ENCODE measurements at places on chromosomes 4 and X. TPM values are rescaled to one million over a fixed set of nuclear protein-coding genes. Genes with fewer than 3 reads are reported as not detected.

DNA sequence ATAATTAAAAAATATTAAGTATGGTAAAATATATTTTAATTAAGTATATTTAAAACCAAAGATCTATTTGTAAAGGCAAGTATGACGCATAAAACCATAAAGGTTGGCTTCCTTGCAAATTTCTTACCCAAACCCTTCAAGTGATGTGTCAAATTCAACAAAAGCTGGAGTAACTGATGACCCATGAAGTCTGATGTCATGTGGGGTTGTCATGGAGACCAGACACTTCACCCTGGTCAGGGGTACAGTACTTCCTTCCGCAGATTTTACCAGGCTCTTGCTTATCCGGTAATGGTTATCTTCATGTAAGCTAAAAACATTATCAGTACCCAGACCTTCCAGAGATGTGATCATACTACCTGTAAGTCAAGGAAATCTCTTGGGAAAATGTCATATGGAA is 170.1 kb downstream of the WDFY3 start:
- ATAC-seq = no peak

- no peak for ATAC-seq
These were observed 223.0 kb upstream of the EPHA5 start for GRCh38 chr4:65893271-65893670.

GPR34 gene
- 0.15 TPM for total RNA-seq

DNA sequence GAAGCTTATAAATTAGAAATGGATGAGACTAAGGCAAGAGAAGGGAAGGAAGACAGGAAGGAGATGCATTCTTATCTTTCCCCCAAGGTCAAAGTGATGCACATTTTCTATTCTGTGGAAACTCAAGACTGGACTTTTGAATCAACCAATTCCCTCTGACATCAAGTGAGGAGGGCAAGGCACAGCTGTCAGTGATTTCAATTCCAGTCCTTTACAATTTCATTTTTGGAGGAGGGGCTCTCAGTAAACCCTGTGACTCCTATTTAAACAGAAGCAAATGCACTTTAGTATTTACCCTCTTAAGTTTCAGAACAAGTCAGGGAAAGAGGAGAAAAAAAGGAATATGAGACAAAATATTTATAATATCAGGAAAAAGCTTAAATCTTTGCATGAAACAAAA is 134.0 kb downstream of the MGST2 start:
- no peak for ATAC-seq

CCDC149 gene
- total RNA-seq = not detected

- ATAC-seq = no peak
These were observed 695.4 kb upstream of the INTU start for GRCh38 chr4:126937342-126937741.

ACE2 gene
- 0.16 TPM for total RNA-seq

RGN gene
- total RNA-seq = not detected

DNA sequence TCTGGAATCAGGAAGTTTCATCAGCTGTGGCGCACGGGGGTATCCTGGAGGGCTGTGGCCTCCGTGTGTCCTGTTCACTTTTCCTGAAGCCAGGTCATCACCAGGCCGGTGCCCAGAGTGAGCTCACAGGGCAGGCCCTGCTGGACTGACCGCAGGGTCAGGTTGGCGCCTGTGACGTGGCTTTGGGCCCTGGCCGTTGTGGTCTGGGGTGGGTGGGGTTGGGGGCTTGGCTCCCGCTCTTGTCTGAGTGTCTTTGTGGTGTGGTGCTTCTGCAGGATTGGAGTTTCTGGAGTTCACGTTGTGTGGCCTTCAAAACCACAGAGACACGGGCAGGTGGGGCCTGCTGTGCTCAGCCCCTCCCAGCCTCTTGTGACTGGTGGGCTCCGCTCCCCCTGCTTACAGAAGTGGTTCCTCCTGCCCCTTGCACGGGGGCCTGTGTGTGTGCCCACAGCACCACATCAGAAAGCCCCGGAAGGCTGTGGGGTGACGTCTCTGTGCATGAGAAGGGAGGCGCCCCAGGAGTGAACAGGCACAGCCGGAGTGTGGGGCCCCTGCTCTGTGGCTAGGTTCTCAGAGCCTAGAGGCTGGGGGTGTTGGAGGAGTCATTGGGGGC is 9.5 kb downstream of the RGS12 start:
- ATAC-seq = peak; percentile 86

All from activated T-helper 17 cell treated with anti-CD3 and anti-CD28 coated beads, Interleukin-2, amount 50 U/mL, for 72 hours (primary cell).